ENCODE measurements at places on chromosomes 2 and 18.

DNA sequence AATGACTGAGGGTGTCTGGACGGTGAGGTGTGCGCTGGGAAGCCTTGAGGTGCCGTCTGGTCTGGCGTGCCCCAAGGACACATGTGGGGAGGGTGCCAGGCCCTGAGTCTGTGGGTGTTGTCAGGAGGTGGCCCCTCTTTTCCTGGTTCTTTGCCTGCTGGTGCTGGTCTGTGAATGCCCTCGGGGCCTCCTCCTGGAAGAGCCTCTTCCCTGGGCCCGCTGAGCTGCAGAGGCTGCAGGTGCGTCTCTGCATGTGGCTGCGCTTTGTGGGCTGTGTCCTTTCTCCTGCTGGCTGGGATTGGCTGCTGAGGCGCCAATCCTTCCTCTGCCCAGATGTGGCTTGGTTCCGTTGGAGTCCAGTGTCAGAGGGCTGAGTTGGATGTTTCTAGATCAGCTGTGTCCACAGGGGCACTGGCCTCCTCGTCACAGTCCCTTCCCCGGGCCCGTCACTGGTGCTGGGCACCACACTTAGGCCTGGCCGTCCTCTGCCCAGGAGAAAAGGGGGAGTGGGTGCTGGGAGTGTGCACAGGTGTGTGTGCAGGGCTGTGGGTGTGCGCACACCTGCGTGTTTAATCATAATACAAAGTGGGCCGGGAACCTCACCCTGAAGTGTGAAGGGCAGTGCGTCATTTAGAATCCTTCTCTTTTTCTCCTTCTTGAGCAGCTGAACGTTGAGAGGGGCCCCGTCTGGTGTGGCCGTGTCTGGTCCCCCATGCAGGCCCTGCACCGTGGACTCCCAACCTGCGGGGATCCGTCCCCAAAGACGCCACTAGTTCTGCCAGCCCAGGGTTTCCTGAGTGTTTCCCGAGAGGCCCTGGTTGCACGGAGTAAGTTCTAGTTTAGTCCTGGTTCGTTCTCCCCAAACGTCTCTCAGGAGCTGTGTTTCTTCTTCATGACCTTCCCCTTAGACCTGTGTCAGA lies 35.5 kb downstream of the RTP5 start:
- DNase-seq: no peak

DNA sequence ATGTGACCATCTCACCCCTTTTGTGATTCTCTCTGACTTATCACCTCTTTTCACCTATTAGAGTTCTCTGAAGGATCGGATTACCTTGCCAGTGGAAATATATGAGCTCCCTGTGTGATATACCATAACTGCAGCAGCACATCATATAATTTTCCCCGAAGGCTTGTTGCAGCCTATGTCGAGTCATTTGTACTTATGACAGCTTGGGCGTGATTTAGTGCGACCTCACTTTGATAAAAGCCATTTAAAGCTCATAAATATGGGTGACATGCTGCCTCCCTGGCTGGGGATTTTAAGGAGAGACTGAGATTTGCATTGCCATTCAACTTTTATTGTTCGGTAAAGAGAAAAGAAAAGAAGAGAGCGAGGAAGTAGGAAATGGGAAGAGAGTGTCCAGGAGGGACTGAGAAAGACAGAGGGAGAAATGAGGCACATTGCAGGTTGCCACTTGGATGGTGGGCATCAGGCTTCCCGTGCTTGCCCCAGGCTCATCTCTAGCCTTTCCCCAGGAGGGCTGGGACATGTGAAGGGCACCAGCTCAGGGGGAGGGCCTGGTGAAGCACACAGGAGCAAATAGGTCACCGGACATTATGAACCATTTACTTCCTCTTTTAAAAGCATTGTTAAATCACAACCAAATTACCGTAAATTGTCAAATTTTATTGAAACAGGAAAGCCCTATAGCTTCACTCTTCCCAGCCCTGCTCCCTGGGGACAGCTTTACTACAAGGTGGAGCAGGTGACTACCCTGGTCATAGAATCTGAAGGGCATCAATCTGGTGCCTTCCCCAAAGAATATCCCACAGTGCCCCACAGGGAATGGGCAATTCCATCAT lies 161.3 kb downstream of the SETBP1 start:
- no peak for DNase-seq

DNA sequence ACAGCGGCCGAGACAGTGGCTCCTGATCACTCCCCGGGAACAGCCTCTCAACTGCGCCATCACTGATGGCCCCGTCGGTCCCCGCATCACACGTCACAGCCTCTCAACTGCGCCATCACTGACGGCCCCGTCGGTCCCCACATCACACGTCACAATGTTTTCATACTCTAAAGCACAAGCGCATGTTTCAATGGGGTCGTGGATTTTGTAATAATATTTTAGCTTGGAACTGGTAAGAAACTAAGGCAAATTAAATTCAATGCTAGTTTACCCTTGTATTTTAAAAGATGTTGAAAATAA lies 44.2 kb upstream of the CTDP1 start:
- DNase-seq: no peak

GRCh38 chr2:15630121-15630977 lies 38.7 kb downstream of the DDX1 start:
- no peak for DNase-seq

DNA sequence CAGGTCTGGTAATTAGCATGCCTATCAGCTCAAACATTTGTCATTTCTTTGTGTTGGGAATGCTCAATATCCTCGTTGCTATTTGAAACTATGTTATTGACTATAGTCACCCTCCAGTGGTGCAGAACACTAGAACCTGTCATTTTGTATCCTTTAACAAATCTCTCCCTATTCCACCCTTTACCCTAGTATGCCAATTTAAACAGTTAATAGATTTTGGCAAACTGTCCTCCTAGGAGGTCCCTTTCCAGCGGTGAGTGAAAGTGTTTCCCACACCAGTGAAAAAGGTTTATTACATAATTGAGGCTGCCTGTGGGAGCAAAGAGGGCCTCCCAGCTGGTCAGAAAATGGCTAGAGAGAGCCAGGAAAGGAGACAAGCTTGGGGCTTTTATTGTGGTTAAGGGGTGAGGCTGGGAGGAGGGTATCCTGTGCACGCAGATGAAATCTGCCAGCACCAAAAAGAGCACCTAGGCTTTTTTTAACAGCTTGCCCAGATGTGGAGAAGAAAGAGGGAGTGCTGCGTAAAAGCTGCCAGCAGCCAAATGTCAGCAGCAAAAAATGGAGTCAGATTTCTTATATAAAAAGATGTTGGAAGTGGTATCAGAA lies 1.8 kb upstream of the DRC1 start:
- DNase-seq: no peak

DNA sequence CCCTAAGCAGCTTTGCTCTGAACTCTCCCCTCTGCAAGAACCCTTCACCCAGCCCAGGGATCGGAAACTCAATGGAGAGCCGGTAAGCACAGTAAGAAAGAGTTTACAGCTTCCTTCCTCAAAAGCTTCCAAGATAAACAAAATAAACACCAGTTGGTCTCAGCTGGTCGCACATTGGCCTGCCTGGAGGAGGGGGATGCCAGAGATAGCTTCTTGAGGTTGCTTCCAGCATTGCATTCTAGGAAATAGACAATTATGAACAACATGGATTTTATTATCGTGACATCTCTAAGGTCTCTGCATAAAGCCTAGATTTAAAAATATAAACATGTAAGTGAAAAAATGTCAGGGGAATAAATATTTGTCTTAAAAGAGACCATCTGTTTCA lies 141.5 kb upstream of the PKDCC start:
- peak; percentile 25 for DNase-seq

Measured in fibroblast of the aortic adventitia (primary cell).